ENCODE measurements at places on chromosomes 1 and 21.
A peak's percentile ranks its signal among the peaks of the same experiment; 100 is the strongest.

GRCh38 chr1:22792396-22793160 is 81.9 kb downstream of the EPHB2 start:
- DNase-seq: no peak

- peak; percentile 7 for DNase-seq
Measured at GRCh38 chr1:93980320-93981273, 71.4 kb upstream of the GCLM start.

GRCh38 chr1:33320619-33321165 is at the start of gene A3GALT2:
Gene A3GALT2 (minus strand): TSS chr1:33321098. CDS start chr1:33321098, 0 bp downstream.
- DNase-seq: no peak

GRCh38 chr1:88141499-88142074 is 542.5 kb upstream of the PKN2 start:
- no peak for DNase-seq

- no peak for DNase-seq
Measured at GRCh38 chr1:244409701-244410100, 42.0 kb downstream of the ADSS2 start.

DNA sequence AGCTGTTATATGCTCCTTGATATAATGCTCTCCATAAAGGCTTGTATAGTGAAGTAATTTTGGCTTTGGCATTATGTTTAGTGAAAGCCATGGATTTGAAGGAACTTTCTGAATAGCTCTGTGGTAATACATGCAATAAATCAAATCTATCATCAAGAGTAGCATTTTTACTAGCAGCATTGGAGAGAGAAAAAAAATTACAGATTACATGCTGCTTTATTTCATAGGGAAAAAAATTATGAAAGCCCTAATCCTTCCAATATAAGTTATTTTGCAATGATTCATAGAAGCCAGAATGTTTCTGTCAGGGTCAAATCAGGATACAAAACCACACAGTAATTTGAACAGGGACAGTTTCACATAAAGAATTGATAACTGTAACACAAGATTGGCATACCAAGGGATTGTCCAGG is 250.0 kb downstream of the SPATA17 start:
- no peak for DNase-seq
